ENCODE measurements at places on chromosomes 7 and 10. TPM values are rescaled to one million over a fixed set of nuclear protein-coding genes. Genes with fewer than 3 reads are reported as not detected.

- no peaks in the 10 kb centered on the region for H3K4me1 ChIP-seq
- no peak overlapping the region for H3K4me3 ChIP-seq
- no peaks in the 10 kb centered on the region for H3K27me3 ChIP-seq
- no peaks in the 10 kb centered on the region for H3K36me3 ChIP-seq
- no peak overlapping the region for H3K27ac ChIP-seq
These were observed 217.1 kb downstream of the GALNT17 start for GRCh38 chr7:71348821-71349681.

GRCh38 chr10:130362308-130362761 lies 226.1 kb downstream of the GLRX3 start:
- no peaks in the 10 kb centered on the region for H3K4me1 ChIP-seq
- no peak for DNase-seq
- no peak overlapping the region for H3K27ac ChIP-seq
- H3K27me3 ChIP-seq: no peaks in the 10 kb centered on the region
- no peak overlapping the region for H3K4me3 ChIP-seq
- H3K36me3 ChIP-seq: no peaks in the 10 kb centered on the region

GRCh38 chr10:30185916-30186315 lies 126.5 kb upstream of the JCAD start:
- no peak overlapping the region for H3K4me3 ChIP-seq
- H3K36me3 ChIP-seq: no peaks in the 10 kb centered on the region
- H3K27me3 ChIP-seq: no peaks in the 10 kb centered on the region
- no peak for DNase-seq
- H3K4me1 ChIP-seq: no peaks in the 10 kb centered on the region
- no peak overlapping the region for H3K27ac ChIP-seq

GRCh38 chr10:60760711-60761210 lies 17.5 kb upstream of the CDK1 start:
- peaks cover 4% of the 10 kb centered on the region for H3K4me1 ChIP-seq
- no peak for DNase-seq
- H3K4me3 ChIP-seq: no peak overlapping the region
- H3K27ac ChIP-seq: no peak overlapping the region
- H3K27me3 ChIP-seq: peaks cover 4% of the 10 kb centered on the region
- peaks cover 2% of the 10 kb centered on the region for H3K36me3 ChIP-seq

- peaks cover 44% of the 10 kb centered on the region for H3K36me3 ChIP-seq
- DNase-seq: no peak
- no peak overlapping the region for H3K4me3 ChIP-seq
- no peak overlapping the region for H3K27ac ChIP-seq
These were observed 4.0 kb upstream of the NUDT13 start for GRCh38 chr10:73106301-73106700.

GRCh38 chr7:69670701-69671100 lies 72.4 kb downstream of the AUTS2 start:
- no peak for DNase-seq
- no peaks in the 10 kb centered on the region for H3K36me3 ChIP-seq
- no peaks in the 10 kb centered on the region for H3K4me1 ChIP-seq
- H3K27ac ChIP-seq: no peak overlapping the region
- H3K27me3 ChIP-seq: no peaks in the 10 kb centered on the region

- H3K27me3 ChIP-seq: peaks cover 3% of the 10 kb centered on the region
- no peak overlapping the region for H3K27ac ChIP-seq
- H3K36me3 ChIP-seq: no peaks in the 10 kb centered on the region
- no peak overlapping the region for H3K4me3 ChIP-seq
- DNase-seq: no peak
These were observed 71.1 kb downstream of the CFAP58 start for GRCh38 chr10:104424719-104425118.

DNA sequence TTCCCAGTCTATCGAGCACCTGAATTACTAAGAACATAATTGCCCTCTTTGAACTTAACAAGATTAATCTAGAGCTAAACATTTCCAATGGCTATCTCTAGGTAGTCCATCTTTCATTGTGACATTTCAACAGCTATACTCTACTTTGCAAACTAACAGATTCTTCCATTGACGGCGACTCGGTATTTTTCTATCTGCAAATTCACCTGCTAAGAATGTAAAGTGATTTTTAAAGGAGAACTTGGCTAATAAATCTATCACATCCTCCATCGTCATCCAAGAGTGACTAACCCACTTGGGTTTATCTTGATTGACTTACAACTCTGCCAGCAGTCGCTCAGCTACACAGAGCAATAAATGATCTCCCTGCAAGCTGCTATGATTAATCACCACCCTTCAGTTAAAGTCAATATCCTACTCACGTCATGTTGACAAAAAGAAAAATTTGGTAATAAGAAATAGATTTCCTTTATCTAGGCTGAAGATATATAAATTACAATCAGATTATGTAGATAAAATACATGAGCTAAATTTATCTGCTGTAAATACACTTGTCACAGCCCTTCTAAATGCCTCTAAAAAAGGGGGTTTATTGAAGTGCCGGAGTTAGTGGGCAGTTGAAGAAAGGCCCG lies 99.5 kb downstream of the SFMBT2 start:
- H3K27me3 ChIP-seq: no peaks in the 10 kb centered on the region
- H3K27ac ChIP-seq: no peak overlapping the region
- peaks cover 22% of the 10 kb centered on the region for H3K36me3 ChIP-seq

DNA sequence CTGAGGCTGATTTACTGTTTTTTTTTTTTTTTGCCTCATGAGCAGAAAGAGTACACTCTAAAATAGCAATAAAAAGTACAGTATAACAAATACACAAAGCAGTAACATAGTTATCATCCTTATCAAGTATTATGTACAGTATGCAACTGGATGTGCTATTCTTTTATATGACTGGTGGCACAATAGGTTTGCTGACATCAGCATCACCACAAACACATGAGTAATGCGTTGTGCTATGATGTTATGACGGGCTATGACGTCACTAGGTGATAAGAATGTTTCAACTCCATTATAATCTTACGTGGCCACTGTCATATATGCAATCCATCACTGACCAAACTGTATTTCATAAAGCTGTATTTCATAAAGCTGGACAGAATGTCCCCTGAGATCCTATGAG lies 189.2 kb upstream of the GLI3 start:
- H3K4me1 ChIP-seq: no peaks in the 10 kb centered on the region
- H3K36me3 ChIP-seq: no peaks in the 10 kb centered on the region
- H3K27ac ChIP-seq: no peak overlapping the region
- H3K27me3 ChIP-seq: no peaks in the 10 kb centered on the region

- no peaks in the 10 kb centered on the region for H3K36me3 ChIP-seq
- no peak overlapping the region for H3K4me3 ChIP-seq
- no peak for DNase-seq
- H3K27me3 ChIP-seq: no peaks in the 10 kb centered on the region
These were observed 174.4 kb downstream of the GRID1 start for GRCh38 chr10:86192147-86192546.

- peaks cover 9% of the 10 kb centered on the region for H3K36me3 ChIP-seq
- H3K4me1 ChIP-seq: peaks cover 63% of the 10 kb centered on the region
- H3K27me3 ChIP-seq: peaks cover 5% of the 10 kb centered on the region
- H3K27ac ChIP-seq: peak overlapping the region; percentile 97
- peak overlapping the region; percentile 100 for H3K4me3 ChIP-seq
These were observed 712 bp downstream of the ITPRIP start for GRCh38 chr10:104337521-104337984.

DNA sequence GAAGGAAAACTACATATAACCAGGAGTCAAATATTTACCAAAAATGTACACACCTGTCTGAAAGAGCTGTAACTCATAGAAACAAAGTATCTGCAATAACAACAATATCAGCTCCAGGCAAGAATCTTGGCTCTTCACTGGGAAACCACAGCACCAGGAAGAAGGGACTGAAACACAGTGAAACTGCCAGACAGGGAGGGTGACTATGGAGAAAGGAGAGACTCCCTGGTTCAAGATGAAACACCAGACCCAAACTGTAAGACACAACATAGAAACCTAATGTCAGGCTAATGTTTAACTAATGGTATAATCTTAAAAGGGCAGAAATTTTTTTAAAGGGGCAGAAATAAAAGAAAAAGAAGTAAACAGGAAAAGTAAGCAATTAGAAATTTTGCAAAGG lies 11.5 kb upstream of the TAS2R39 start:
- DNase-seq: no peak
- H3K27ac ChIP-seq: no peak overlapping the region
- no peak overlapping the region for H3K4me3 ChIP-seq
- no peaks in the 10 kb centered on the region for H3K4me1 ChIP-seq
- H3K36me3 ChIP-seq: no peaks in the 10 kb centered on the region

- H3K4me1 ChIP-seq: peaks cover 52% of the 10 kb centered on the region
- peak overlapping the region; percentile 37 for H3K27ac ChIP-seq
- H3K4me3 ChIP-seq: no peak overlapping the region
These were observed 16.2 kb downstream of the DUSP5 start for GRCh38 chr10:110513949-110514348.

ZP3 gene
- 4.2 TPM for total RNA-seq

FAM237B gene
- not detected for total RNA-seq

ATRNL1 gene
- not detected for total RNA-seq

ZNF680 gene
- total RNA-seq: 8.5 TPM

DNAJB12 gene
- total RNA-seq: 38.0 TPM

SUGCT gene
- 0.93 TPM for total RNA-seq

C7orf57 gene
- 0.31 TPM for total RNA-seq

Measured in activated T-helper 1 cell treated with anti-CD3 and anti-CD28 coated beads, Interleukin-12 subunit alpha, Interleukin-12 subunit beta, Interleukin-2, Interleukin-4 antibody, amounts not matched to agents 30 ng/mL and 10 ng/mL and 1 ng/mL, durations not matched to agents 14 hours and 24 hours and 36 hours (primary cell).